ENCODE measurements at places on chromosomes 6 and 20.

DNA sequence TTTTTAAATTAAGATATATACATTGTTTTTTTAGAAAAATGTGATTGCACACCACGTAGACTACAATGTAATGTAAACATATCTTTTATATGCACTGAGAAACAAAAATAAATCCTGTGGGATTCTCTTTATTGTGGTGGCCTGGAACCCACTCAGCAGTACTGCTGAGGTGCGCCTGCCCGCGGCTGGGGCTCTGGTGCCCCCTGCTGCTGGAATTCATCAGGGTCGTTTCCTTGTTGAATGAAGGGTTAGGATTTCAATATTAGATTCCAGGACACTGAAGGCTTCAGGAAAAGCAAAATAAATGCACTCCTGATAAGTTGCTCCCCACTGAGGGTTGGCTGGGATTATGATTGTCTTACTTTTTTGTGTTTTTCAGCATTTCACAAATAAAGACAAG lies 175.8 kb upstream of the GGTLC1 start:
- DNase-seq: no peak

DNA sequence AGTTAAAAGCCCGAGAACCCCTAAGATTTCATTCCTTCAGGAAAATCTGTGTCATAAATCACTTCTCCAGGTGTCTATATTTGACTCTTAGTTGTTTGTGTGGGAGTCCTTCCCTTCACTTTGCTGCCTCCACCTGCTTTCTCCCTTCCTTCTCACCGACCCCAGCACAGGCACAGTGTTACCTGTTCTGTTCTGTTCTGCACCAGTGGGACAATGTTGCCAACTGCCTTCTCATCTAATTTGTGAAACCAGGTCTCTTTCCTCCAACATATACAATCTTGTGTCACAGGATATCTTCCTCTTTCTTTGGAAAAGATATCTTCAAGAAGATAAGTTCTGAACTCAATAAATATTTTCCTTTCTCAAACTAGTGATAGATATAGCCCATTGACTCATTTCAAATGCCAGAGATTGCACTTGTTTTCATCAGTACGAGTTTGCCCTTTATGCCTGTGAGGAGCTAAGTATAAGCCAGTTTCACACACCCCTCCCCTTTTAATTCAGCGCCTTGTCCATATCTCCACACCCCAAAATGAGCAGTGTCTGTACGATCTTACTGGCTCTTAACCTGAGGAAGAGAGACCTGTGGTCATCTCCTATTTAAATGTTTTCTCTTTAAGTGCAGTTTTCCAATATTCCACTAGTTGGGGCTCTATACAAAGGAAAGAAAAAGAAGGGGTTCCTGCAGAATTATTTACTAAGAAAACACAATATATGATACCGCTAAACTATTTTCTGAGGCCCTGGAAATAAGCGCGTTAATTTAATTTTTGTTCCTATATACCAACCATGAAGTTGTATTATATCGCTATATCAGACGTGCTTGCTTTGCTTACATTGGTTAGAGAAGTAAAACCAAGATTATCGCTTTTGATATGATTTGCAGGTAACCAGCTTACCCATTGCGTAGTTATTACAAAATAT lies 81.6 kb upstream of the PREP start:
- no peak for DNase-seq

- no peak for DNase-seq
Measured at GRCh38 chr20:4875578-4876067, 125.7 kb downstream of the SLC23A2 start.

DNA sequence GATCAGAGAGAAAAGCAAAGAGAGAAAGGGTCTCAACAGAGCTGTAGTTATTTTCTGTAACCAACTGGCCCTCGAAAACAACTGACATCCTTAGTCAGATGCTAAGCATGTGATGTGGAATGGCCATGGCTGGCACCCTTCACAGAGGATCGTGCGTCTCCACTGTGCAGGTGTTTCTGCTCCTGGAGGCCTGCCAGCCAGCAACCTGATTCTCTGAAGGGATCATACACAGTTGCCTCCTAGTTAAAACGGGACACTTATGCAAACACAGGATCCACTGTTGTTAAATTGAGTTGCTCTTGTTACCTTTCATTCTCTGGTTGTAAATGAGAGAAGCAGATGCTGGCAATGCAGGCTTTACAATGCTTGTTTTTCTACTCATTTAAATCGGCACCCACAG lies 148.5 kb downstream of the HDGFL1 start:
- no peak for DNase-seq

DNA sequence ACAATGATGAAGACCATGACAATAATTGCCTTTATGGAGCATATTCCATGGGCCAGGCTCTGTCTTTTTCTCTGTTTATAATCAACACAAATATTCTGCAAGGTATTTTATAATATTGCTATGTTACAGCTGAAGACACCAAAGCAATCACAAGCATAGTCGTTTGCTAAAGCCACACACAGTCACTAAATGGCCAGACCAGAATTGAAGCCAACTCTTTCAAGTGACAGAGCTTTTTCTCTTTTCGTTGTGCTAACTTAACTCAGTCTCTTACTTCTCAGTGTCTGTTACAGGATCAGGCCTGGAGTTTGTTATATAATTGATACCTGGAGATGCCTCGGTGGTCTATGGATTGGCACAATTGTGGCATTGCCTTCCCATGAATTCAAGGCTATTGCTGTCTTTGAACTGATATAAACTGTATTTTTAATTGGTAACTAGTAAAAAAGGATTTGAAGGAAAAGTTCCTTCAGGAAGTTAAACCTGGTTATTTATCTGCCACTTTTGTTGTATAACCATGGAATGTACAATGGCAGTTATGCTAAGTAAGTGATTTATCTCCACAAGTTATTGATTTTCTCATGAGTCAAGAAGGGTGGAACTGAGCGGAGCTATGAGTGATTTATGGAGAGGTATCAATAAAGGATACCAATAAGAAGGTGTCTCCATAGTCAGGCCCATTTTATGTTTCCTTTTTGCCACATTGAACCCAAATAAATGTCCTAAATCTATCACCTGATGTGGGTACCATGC lies 67.6 kb downstream of the PFDN4 start:
- DNase-seq: no peak

DNA sequence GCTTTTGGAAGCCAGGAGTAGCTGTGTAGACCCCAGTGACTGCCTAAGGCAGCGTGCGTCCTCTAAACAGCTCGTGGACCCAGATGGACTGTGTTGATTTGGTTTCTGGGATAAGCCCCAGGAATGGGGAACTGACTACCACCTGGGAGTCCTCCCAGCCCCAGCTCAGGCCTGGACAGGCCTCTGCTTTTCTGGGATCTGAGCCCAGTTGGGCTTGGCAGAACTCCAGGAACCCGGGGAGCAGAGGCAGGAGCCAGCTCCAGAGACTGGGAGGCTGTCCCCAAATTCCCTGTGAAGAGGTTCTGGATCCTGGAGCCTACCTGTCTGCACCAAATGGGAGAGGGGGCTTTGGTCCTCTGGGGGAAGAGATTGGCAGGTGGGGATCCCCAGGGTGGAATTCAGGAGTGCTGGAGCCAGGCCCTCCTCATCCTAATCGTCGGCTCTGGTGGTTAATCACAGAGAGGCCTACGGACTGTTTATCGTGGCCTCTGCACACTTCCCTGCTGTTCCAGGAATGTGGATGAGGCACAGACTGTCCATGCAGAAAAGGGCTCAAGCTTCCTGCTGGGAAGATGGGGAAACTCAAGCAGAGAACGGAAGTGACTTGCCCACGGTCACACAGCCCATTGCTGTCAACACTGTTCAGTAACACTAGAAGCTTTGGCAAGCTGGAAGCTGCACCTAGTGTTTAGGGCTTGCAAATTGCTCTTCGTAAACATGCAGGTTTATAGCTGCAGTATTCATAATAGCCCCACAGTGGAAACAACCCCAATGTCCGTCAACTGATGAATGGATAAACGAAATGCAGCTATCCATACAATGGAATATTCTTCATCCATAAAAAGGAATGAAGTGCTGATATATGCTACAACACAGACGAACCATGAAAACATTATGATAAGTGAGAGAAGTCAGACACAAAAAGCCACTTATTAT lies 100.6 kb downstream of the KCNB1 start:
- no peak for DNase-seq

GRCh38 chr20:24918579-24919566 lies 30.2 kb upstream of the CST7 start:
- DNase-seq: no peak

DNA sequence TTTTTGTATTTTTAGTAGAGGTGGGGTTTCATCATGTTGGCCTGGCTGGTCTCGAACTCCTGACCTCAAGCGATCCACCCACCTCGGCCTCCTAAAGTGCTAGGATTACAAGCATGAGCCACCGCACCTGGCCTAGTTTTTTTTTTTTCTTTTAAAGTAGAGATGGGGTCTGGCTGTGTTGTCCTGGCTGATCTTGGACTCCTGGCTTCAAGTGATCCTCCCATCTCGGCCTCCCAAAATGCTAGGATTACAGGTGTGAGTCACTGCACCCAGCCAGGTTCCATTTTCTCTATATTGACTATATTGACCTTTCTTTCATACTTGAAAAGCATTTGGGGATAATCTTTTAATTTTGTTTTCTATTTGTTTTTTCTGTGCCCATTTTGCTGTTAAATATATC lies 13.3 kb downstream of the PANK2 start:
- no peak for DNase-seq

- DNase-seq: no peak
Measured at GRCh38 chr6:47073125-47074110, 31.3 kb upstream of the ADGRF1 start.

GRCh38 chr6:170525795-170526194 lies 27.3 kb downstream of the PSMB1 start:
- DNase-seq: no peak
